Activated CD8-positive, alpha-beta T cell treated with anti-CD3 and anti-CD28 coated beads for 36 hours (primary cell): ENCODE measurements at places on chromosomes 3 and 15. TPM values are rescaled to one million over a fixed set of nuclear protein-coding genes. Genes with fewer than 3 reads are reported as not detected.

Gene SEMA5B
- not detected for total RNA-seq

Gene FBXL22
- 0.34 TPM for total RNA-seq

Gene P2RY13
- total RNA-seq: not detected

Gene NEDD4
- 11.8 TPM for total RNA-seq

Gene HDAC11
- 2.0 TPM for total RNA-seq

Gene CLRN1
- not detected for total RNA-seq

Gene GABRR3
- total RNA-seq: not detected

GRCh38 chr15:59373215-59373614 is 544 bp upstream of the MYO1E start:
- DNase-seq: no peak

DNA sequence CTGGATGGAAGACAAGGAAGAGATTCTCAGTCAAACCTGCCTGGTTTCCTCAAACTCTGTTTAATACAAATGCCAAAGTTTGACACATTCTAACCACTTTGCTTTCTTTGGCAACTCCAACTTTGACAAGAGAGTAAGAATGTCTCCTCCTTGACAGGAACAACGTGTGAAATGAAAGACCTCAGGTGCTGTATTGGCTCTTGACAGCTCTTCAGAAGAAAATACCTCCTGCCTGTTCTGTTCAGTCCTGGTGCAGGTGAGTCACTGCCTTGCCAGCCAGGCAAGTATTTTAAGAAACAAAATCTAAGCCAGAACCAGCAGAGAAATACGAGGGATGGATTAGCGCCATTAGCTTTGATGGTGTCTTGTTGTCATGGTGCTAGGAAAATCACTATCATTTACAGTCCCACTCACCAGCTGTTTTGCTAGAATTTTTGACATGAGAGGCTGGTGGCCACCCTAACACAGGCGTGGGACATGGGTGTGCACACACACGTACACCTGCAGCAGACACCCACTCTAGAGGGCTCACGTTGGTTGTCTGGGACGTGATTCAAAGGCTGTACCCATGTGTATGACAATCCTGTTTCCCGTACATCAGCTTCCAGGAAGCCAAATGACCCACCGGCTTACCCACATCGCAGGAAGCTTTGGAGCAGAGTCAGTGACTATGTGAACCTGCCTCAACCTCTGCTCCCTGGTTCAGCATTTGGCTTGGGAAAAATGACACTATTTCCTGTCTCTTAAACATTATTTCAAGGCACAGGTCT is 60.4 kb downstream of the CCNL1 start:
- no peak for DNase-seq

GRCh38 chr3:177842743-177843734 is 645.8 kb upstream of the TBL1XR1 start:
- no peak for DNase-seq

DNA sequence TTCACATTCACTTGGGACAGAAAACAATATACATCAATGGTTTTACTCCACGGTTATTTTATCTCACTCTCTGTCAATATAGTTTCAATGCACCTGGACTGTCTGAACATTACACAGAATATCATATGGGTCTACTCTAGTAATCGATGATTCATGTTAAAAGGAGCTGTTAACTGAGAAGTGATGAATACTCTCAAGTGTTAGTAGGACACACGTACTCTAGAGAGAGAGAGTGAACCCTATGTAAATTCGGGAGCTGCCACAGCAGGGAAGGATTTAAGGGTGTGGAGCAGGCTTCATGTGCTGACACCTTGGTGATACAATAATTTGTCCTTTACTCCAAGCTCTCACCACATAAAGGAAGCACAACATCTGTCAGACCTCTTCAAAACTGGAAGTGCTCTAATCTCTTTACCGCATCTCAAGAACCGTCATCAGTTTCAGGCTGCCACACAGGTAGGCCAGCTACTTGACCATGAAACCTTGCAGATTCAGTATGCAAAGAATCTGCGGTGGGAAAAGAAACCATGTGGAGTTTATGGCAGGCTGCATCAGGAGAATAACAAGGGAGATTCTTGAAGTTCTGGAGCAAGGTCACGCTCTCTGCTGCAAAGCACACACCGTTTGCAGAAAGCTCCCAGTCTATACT is 199.2 kb upstream of the TMC3 start:
- DNase-seq: no peak

DNA sequence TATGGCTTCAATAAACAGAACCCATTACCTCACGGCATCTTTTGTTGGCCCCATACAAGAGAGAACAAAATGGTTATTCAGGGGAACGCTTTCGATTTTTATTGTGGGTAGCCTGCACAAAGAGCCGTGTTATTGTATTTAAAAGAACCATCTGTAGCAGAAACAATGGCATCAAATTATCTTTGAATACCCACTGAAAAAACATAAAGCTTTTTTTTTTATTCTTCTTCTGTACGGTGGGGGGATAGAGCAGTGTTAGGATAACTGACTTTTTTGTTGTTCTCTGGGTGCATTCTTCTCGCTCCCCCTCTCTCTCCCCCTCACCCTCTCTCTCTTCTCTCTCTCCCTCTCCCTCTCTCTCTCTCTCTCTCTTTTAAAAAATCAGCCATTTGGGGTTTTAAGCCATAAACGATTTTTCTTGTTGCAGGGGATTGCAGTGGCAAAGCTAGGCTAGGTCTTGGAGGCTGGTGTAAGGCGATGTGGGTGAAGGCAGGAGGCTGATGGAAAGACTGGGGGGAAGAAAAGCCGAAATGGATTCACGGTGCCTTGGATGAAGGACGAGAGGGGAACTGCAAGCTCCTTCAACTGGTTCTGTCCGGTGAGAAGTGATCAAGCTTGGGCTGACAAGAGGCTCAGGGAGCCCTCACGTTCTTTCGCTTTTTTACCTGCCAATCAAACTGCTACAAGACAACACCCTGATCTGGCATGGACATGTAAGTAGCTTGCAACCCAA is 12.4 kb upstream of the SOX2 start:
- DNase-seq: no peak

GRCh38 chr3:157336252-157337009 is 100.2 kb upstream of the PTX3 start:
- DNase-seq: no peak

DNA sequence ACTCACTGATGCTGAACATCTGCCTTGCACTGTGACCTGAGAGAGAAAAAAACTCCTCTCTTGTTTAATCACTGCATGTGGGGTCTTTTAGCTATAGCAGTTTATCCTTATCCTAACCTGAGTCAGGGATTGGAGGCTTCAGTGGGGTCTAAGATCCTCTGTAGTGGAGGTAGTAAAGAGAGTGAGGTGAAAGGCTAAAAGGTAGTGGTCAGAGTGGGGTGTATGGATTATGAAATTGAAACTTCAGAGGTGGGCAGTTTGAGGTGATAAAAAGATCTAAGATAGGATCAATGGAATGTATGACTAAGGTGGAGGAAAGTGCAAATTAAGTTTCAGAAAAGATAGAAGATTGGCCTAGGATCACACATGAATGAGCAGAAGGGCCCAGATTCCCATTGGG is 36.5 kb downstream of the DET1 start:
- DNase-seq: no peak

DNA sequence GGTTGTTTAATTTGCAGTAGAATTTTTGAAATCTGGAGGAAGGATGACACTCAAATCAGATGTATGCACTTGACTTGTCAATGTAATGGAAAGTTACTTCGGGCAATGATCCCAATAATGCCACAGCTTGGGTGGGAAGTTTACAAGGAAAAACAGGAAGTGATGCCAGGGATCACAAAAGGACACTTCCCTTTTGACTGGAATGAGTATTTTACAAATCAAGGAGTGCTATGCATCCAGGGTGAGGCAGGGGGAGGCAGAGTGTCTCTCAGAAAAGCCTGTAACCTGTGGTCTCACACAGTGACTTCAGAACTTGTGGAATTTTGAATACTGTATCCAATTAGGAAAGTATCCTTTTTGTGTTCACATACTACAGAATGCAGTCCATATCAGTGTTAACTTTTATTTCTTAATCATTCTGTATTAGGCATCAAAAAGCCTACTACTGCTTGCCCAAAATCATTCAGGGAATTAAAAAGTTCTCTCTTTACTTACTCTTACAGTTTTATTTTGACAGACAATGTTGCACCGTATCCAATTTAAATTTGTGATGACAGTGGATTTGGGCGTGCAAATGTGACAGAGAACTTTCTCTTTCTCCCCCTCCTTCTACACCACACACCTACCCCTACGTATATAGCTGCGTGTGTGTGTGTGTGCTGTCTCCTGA is 445.1 kb downstream of the MECOM start:
- no peak for DNase-seq

- no peak for DNase-seq
These were observed 25.6 kb upstream of the RHO start for GRCh38 chr3:129502641-129503408.

- no peak for DNase-seq
These were observed 356.6 kb upstream of the ADAMTS9 start for GRCh38 chr3:65044401-65044800.

GRCh38 chr3:65035246-65035645 is 347.4 kb upstream of the ADAMTS9 start:
- DNase-seq: no peak

DNA sequence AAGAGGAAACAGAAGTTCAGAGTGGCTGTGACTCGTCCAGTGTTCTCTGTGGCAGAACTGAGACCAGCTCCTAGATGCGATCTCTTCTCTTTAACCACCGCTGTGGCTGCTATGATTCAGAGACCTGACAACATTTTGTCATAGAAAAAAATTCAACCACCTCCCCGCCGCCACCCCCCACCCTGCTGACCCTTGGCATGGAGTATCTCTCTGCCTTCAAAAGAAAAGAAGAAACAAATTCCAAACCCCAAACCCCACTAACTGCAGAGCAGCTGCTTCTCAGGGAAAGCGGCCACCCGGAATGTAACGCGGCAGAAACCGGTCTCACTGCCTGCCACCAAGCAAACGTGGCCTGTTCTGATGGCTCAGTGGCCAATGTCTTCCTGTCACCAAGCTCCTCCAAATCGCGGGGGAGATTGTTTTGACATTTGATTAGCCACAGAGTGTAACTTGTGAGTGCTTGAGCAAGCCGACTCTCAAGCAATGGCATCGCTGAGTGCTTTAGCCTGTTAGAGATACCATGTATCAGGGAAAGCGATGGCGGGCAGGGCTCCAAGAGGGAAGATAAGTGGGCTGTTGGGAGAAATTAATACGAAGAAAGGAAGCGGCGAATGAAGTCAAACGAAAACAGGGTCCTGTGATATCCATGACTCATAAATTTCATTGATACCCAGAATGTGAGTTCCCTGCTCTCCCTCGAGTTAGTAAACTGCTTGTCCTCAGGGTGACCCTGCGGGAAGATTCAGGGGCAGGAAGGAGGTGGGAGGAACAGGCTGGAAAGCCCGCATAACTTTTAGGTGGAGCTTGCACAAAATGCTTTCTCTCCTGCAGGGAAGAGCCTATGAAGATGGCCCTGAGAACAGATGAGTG is 44.8 kb upstream of the TLE3 start:
- peak; percentile 76 for DNase-seq

- DNase-seq: no peak
These were observed 48.0 kb downstream of the KLF15 start for GRCh38 chr3:126309165-126309564.

DNA sequence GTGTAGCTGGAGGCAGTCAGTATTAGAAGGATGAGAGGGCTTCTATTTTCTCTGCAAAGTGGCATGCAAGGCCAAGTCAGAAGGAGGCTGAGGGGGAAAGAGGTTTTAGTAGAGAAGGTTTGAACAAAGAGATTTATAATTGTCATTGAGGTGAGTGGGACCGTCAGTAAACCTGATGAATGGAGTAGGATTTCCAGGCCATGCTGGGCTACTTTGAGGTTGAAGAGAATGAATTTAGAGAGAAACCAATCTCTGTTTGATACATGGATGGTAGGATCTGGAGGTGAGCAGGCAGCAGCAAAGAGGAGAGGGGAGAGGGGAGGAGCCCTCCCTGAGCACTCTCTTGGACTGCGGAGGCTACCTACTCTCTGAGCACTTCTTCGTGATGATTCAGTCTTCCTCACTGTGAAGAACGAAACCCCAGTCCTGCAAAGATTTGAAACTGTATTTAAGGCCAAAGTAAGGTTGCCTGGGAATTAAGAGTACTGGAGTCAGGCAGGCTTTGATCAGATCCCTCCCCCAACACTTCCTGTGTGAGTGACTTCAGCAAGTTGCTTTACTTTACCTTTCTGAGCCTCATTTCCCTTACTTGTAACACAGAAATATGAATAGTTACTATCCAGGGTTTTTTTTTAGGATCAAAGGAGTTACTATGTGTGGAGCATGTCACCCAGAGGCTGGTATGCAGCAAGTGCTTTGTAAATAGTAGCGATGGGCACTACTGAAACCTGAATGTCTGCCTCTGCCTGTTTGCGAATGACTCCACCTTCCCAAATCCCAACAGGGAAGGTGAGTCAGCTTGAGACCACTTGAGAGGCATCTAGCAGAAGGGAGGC is 75.8 kb downstream of the RPL39L start:
- no peak for DNase-seq

- DNase-seq: no peak
These were observed 101.6 kb upstream of the SPATA12 start for GRCh38 chr3:56958879-56959278.
